Astrocyte (in vitro differentiated cells and primary cell): ENCODE measurements at places on chromosomes 1 and 21.
A peak's percentile ranks its signal among the peaks of the same experiment; 100 is the strongest.

DNA sequence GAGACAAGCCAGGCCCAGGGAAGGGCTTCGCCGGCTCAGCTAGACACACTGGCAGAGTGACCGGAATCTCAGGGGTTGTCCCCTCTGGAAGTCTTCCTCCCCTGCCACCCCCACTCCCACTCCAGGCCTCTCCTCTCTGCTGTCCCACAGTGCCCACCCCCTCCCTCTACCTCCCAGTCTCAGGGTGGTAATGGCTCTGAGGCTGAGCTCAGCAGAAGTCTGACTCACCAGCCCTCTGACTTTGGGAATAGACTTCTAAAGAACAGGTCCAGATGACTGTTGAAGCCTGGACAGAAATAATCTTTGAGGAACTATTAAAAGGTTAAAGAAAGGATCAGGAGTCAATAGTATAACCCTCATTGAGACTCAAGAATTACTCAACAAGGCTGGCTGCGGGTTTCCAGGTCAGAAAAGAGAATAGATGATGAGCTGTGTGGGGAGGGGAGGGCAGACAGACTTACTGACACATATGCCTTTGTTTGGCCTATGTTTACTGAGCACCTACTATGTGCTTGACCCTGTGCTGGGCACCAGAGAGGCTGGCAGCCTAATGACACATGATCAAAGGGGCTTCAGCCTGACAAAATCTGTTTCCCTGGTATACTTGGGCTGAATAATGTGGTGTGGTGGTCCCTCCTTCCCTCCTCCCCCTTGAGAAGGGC is 8.2 kb downstream of the HCRTR1 start:
- peak; percentile 68 for DNase-seq

- DNase-seq = no peak
These were observed 1.9 kb upstream of the TFAP2E start for GRCh38 chr1:35571263-35571662.

DNA sequence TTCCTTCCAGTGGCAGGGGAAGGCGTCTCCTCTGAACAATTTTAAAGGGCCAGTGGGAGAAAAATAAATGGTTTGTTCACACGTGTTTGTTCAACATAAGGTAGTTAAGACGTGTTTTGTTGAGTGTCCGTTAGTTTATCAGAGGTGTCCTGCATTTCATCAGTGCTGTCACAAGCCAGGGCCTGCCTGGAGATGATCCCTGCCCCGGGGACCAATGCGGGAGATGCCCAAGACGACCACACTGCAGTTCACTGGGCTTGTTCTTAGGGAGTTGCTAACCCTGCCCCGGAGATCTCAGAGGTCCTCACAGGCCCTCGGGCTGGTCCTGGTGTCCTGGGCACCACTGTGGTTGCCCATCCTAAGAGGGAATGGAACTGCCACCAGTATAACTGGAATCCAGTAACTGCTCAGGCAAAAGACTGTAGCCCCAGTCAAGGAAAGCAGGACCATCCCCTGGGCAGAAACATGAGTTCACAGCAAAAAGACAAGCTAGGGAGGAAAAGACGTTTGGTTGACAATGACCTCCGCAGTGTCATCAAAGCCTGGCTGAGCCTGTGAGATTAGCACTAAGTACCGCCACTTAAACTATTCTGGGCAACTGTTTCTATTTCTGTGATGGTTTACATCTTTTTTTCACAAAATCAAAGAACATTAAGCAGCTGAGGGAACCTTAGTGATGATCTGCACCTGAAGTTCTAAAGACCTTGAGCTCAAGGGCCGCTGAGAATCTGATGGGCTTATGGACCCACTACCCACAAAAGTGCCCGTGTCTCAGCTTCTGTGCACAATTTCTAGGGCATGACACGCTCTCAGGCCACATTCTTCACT is 44.9 kb upstream of the LIN9 start:
- no peak for DNase-seq

DNA sequence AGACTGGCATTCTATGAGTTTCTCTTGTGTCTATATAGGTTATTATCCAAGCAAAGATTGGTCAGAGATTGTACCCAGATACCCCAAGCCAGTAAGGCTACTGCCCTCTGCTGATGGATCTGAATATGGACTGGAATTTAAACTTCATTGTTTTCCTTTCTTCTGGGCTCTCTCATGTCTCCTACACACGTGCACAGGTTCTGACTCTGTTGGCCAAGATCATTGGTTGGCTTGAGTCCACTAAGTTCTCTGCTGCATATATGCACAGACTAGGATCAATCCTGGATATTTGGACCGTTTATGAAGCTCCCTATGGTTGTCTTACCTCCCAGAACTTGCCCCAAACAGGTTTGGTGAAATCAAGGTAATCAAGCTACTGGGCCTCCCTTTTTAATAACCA is 69.7 kb downstream of the CC2D1B start:
- peak; percentile 46 for DNase-seq

- DNase-seq = peak; percentile 93
These were observed 299 bp upstream of the PROX1 start for GRCh38 chr1:213987422-213987926.

DNA sequence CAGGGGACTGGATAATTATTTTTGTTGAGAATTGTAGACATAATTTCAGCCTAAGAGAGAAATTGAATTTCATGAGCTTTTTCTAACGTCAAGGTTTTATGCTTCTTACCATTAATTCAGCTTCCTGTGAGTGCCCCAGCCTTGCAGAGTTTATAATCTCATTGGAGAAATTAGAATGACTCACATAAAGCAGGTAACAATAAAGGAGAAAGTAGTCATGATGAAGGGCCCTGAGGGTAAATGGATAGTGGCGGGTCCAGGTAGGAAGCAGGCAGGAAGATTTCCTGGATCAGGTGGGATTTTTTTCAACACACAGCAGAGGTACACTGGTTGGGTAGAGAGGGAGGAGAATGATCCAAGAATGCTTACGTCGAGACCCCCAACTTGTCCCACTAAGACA is 311.4 kb downstream of the BARHL2 start:
- no peak for DNase-seq

DNA sequence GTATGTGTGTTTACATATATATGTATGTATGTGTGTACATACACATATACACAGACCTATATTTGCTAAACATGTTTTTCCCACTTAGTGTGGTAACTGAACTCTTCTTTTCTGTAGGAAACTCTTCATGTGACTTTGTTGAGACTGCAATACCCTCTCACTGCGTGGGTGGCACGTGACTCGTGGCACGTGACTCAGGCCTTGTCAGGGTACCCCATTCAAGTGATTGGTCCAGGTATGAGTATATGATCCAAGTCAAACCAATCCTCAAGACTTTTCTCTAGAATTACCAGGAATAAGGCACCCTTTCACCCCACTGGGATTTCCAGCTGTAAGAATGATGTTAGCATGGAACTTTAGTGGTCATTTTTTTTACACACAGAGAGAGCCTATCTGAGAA is 149.2 kb upstream of the KCNK2 start:
- no peak for DNase-seq

DNA sequence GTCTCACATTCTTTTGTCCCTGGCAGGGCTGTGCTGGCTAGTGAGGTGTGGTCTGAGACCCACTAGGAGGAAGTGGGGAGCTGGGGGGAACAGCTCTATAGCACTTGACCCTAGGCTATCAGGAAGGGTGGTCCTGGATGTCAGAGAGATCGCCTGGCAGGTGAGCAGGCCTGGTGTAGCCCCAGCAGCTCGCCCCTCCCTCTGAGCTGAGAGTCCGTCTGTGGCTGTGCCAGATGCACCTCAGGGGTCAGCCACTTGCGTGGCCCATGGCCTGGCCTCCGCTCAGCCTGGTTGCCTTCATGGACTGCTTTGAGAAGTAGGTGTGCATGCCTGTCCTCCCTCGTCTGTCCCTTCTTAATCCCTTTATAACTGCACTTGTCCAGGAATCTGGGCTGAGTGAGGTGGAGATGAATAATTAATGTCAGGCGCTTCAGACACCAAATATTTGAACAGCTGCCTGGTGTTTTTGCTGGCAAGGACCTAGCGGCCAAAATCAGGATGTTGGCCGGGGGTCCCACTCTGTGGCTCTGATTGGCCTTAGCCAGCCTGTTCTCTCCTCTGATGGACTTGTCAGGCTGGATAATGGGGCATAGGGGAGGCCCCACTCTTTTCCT is 30.5 kb downstream of the TMEM53 start:
- peak; percentile 32 for DNase-seq

- no peak for DNase-seq
These were observed 291.3 kb downstream of the TM2D1 start for GRCh38 chr1:61433646-61434045.

- DNase-seq = peak; percentile 5
These were observed 414.0 kb downstream of the CAMTA1 start for GRCh38 chr1:7199077-7199779.

GRCh38 chr1:198927129-198927528 is 288.3 kb downstream of the PTPRC start:
- no peak for DNase-seq

DNA sequence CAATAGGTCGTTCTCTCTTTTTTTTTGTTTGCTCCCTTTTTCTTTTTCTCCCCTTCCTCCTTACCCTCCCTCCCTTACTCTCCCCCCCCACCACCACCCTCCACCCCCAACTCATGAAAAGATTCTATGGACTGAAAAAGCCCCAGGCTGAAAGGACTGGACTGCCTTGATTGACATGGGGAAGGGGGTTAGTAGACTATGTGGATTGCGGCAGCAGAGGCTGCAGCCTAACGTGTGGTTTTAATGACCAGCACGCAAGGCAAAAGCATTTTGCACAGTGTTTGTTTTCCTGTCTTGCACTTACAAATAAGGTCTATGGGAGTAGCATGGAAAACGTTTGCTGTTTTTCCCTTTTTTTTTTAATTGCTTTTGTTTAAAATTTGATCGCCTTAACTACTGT is 5.5 kb downstream of the ZBTB18 start:
- no peak for DNase-seq

- no peak for DNase-seq
These were observed 29.6 kb upstream of the RGS1 start for GRCh38 chr1:192545896-192546521.

- DNase-seq = no peak
These were observed 4.4 kb downstream of the DNAJC16 start for GRCh38 chr1:15531003-15531402.

GRCh38 chr1:185862235-185862634 is 128.0 kb downstream of the HMCN1 start:
- peak; percentile 51 for DNase-seq

DNA sequence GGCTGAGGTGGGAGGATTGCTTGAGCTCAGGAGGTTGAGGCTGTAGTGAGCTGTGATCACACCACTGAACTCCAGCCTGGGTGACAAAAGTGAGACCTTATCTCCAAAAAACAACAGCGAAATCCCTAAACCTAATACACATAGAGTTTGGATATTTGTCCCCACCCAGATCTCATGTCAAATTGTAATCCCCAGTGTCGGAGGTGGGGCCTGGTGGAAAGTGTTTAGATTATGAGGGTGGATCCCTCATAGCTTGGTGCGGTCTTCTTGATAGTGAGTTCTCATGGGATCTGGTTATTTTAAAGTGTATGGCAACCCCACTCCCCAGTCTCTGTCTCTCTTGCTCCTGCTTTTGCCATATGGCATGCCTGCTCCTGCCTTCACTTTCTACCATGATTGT is 94.0 kb downstream of the POU2F1 start:
- DNase-seq = no peak

DNA sequence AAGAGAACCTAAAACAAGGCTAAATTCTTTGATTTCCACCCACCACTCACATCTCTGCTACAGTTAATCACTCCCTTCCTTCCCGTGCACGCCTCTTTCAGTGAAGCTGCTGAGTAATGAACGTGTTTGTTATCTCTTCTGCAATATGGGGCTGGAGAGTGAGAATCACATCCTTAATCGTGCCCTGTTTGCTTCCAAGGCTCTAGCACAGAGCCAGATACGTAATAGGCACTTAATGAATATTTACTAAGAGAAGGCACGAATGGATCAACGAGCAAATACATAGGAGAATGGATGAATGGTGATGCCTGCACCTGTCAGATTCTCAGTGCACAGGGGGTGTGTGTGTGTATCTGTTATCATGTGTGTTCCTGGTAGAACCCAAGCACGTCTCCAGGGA is 22.1 kb upstream of the FAM43B start:
- no peak for DNase-seq

DNA sequence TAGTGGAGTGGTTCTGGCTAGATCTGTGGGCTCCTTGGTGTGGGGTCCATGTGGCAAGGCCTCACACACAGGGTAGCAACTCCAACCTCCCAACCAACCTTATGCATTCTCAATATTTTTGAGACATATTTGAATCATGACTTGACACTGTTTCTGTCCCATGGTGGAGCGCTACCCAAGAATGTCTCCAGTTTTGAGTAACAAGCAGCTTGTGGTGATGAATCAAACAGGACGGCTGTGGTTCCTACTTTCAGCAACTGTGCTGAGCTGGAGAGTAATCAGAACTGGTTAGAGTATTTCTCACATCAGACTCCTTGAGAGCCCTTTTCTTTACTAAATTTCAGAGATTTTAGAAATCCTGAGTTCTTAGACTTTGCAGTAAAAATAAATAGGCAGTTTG is 3.1 kb downstream of the LCE3D start:
- DNase-seq = no peak

DNA sequence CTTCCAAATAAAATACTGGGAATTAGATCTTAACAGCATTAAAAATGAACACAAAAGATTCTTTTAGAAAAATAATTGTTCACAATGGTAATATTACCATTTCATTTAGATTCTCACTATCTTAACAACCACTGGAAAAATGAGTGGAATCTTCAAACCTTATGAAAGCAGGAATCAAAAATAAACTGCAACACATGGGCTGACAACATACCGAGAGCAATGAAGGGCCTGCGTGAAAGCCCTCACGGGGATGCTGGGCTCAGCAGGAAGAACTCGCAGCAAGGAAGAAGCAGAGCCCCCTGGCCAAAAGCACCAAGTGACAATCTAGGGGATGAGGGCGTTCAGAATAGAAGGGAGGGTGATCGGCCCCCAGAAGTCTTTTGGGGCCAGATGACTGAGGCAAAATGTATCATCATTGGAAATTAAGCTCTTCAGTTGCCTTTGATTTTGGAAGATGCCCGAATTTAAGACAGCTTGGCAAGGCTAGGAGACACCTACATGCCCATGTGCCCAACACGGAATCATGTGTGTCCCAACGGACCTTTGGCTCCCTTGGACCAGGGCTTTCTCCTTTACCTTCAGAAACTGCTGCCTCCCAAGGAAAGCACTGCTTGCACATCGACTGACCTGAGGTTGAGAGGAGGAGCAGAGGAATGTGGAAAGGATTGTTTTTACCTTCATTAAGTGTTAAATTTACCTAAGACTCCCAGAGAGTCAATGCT is 103.9 kb downstream of the TGFBR3 start:
- DNase-seq = no peak

- DNase-seq = peak; percentile 69
These were observed 300.6 kb upstream of the PRMT6 start for GRCh38 chr1:106755682-106756406.

DNA sequence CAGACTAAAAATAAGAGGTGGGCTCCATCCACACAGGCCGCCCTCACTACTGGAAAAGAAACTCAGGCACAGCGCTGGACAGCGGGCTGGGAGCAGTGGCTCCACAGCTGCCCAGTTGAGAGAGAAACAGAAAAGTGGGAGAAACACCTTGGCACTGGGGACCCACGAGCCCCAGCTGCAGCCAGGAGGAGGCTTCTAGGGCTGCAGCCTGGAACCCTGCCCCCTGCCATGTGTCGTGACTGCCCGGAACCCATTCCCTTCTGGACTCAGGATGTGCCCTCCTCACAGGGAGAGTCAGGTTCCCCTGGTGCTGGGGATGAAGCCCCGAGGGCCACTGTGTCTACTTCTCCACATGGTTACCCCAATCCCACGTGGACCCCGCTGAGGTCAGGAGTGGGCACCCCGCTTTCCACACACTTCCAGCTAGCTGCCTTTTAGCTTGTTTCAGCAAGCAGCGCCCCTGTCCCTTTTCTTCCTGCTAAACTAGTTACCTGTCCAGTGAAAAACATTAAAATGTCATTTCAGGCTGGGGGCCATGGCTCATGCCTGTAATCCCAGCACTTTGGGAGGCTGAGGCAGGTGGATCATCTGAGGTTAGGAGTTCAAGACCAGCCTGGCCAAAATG is 35.9 kb downstream of the PARP1 start:
- no peak for DNase-seq
